ENCODE measurements at places on chromosomes 2 and 18.
A peak's percentile ranks its signal among the peaks of the same experiment; 100 is the strongest.

- DNase-seq: no peak
These were observed 46.3 kb upstream of the CCBE1 start for GRCh38 chr18:59743566-59743965.

DNA sequence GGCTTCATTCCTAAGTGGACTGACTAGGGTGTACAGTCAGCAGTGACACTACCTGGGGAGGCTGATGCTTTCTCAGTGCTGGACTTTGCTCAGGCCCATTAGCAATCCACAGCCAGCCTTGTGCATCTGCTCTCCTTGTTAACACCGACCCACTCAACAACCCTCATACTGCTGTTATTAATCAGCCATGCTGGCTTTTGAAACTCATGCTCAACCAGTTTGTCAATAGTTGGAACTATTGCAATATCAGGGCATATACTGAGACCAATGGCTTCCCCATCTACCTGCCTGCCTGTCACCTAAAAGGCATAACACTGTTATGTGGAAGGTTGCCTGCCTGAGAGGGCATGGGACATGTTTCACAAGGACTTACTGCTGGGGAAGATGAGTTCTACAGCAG, 39.4 kb downstream of the GAD1 start:
- no peak for DNase-seq

- peak; percentile 0 for DNase-seq
These were observed 28.0 kb downstream of the CROCC2 start for GRCh38 chr2:240933966-240934700.

DNA sequence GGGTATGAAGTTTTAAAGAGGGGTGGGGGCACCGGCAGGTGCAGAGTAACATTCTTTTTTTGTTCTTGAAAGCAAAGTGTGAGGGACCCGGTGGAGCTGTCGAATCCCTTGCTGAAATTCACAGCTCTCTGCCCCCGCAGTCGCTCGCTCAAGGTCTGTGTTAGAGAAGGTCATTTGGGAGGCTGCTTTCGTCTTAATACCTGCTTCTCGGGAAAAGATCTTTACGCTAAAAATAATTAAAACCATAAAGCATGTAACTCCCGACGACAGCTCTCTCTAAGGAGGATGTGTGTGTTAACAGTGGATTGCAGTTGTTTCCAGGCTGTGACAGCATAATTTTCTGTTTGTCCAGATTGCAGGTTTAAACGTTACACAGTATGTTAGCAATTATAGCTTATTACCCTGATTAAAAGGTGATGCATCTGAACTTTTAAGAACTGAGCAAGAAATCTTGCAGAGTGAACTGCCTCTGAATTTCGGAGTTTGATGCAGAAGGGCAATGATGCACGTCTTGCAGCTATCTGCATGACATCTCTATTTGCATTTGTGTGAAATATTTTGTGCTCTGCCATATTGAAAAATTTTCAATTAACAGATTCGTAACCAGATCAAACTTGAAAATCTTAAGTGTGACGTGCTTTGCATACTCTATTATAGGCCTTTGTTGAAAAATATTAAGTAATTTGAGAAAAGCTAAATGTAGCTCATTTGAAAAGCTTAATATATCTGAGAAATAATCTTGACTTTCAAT, 954 bp downstream of the RAPGEF4 start:
- DNase-seq: peak; percentile 18

DNA sequence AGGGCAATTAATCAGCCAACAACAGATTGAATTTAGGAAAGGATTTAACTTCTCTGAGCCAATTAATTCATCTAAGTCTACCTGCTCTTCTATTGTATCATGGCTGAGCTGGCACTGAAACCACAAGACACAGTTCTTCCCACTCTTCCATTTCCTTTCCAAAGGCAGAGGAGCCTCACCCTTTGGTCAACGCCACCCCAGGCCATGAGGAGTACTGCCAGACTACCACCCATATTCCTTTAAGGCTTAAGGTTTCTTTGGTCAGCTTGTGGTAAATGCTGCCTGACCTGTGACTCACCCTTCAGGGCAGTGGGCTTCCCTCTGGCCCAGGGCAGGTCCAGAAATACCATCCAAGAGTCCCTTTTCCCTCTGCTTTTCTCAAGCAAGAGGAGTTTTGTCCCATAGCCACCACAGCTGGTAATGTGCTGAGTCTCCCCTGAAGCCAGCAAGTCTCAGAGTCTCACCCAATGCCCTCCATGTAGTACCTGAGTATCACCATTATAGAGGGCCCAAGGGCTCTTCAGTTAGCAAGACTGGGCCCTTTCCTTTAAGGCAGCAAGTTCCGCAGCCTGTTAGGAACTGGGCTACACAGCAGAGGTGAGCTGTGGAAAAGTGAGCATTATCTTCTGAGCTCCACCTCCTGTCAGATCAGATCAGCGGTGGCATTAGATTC, 900.5 kb upstream of the CRIM1 start:
- peak; percentile 71 for DNase-seq

GRCh38 chr2:225103737-225104141, 61.5 kb upstream of the DOCK10 start:
- no peak for DNase-seq

DNA sequence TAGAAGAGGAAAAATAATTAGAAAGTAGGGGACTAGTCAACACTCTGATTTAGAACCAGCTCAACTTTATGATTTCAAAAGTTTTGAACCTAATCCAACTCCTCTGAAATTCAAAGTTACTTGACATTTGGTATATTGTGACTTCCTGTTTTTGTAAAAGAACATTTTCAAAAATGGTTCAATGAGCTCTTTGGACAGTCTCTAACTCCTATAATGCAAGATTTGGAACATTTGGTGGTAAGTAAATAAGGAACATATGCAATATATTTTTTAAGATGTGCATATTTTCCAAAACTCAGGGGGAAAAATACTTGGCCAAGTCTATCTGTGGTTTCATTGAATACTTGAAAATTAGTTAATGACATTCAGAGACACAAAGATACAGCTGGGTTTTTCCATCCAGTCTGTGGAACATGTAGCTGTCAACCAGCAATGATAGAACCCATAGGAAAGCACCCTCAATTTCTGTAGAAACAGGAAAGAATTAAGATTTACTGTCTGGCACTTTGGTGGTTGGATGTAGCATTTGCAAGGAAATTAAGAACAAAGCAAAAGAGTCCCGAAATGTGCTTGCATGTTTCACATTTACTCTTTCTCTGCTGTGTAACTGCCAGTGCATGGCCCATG, 17.0 kb upstream of the ANKRD44 start:
- no peak for DNase-seq

GRCh38 chr18:51278045-51278649, 80.7 kb upstream of the MEX3C start:
- DNase-seq: peak; percentile 63

- DNase-seq: peak; percentile 18
These were observed 182.6 kb downstream of the FSIP2 start for GRCh38 chr2:185921048-185921756.

- DNase-seq: no peak
These were observed 601.7 kb upstream of the VRK2 start for GRCh38 chr2:57444752-57445430.

GRCh38 chr2:4180631-4181030, 477.3 kb downstream of the DCDC2C start:
- DNase-seq: no peak

DNA sequence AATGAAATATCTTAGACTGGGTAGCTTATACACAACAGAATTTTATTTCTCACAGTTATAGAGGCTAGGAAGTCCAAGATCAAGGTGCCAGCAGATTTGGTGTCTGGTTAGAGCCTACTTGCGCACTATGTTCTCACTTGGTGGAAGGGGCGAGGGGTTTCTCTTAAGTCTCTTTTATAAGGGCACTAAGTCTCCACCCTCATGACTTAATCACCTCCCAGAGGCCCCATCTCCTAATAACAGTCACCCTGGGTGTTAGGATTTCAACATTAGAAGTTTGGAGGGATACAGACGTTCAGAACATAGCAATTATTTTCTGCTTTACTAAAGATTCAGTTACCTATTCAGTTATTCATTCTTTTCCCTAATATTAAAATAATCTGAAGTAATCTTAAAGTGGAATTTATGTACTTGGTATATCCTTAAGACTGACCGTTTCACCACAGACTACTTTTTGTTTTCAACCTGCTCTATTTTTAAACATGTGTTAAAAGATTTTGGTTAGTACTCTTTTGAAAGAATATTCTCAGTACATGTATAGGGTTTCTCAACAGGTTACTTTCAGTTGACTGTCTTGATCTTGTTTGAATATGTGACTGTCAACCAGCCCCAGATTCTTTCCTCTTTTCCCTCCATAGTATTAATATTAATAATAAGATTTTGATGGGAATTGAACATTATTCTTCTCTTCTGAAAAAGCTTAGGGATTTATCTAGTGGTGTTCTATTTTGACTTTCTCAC, 130.0 kb downstream of the TAF4B start:
- no peak for DNase-seq

DNA sequence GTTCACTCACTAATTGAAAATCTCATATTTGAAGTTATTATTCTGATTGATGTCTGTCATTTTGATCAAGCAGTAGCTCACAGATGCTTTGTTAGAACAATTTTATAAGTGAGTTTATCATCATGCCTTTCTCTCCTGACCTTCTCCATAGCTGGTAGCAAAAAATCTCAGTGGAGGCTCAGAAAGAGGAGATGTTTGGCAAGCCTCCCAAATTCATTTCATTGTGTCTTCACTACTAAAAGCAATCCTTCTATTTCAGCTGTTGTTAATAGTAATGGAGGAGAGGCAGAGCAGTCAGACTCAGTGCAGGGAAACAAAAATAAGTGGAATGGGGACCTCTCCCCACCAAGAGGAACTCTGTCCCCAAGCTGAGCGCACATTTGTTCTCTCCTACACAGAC, 2127.8 kb upstream of the CELF4 start:
- no peak for DNase-seq

DNA sequence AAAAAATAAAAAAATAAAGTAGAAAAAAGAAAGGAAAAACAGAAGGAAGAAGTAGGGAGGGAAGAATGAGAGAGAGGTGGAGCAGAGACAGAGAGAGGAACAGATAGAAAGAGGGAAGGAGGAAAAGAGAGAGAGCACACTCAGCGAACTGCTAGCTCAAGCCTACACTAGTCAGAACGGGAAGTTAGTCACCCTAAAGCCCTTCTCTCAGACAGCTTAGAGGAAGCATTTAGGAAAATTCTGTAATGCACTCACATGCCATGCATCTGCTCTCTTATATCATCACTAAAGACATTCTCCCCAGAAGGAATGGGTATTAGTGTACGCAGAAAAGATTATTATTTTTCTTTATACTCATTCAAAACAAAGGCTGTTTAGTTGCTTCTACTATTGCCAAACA, 68.1 kb upstream of the SULT1C3 start:
- no peak for DNase-seq

DNA sequence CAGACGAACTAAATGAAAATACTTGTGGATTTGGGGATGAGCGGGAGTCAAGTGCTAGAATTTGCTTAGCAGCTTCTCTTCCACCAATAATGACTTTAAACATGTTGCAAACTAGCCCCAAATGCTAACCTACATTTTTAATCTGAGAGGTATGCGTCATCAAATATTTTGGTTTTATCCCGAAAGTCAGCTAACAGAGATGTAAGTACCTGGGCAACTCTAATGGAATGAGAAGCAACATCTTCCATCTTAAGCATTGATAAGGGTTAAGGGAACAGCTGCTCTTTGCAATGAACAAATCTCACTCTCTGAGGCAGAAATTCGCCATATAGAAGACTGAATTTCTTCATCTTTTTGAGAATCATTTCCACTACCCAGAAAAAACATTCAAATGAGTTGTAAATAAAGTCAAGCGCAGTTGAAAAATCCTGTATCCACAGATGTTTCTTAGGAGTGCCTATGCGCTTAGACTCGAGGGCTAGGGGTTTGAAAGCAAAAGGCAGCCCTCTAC, 926 bp upstream of the YPEL5 start:
- no peak for DNase-seq

DNA sequence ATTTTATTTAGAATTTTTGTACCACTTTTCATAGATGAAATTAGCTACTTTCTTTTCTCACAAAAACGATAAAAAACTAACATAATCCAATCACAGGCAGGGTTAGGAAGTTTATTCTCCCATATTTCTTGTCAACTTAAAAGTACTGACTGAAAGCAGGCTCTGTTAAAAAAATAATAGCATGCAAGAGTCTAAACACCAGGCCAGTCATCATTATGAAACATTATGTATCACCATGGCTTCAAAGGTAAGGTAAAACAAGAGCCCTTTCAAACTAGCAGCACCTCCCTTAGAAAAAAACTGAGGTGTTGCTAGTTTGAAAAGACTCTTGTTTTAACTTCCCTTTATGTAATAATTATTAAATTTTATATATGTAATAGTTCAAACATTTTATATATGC, 848.0 kb downstream of the RNF144A start:
- no peak for DNase-seq

GRCh38 chr2:215434447-215435279, 1.2 kb downstream of the FN1 start:
- DNase-seq: no peak

Measured in ELF-1 (cell line).